ENCODE measurements at places on chromosomes 3 and 15.

GRCh38 chr3:84209474-84209873, 749.3 kb upstream of the CADM2 start:
- no peak for DNase-seq

DNA sequence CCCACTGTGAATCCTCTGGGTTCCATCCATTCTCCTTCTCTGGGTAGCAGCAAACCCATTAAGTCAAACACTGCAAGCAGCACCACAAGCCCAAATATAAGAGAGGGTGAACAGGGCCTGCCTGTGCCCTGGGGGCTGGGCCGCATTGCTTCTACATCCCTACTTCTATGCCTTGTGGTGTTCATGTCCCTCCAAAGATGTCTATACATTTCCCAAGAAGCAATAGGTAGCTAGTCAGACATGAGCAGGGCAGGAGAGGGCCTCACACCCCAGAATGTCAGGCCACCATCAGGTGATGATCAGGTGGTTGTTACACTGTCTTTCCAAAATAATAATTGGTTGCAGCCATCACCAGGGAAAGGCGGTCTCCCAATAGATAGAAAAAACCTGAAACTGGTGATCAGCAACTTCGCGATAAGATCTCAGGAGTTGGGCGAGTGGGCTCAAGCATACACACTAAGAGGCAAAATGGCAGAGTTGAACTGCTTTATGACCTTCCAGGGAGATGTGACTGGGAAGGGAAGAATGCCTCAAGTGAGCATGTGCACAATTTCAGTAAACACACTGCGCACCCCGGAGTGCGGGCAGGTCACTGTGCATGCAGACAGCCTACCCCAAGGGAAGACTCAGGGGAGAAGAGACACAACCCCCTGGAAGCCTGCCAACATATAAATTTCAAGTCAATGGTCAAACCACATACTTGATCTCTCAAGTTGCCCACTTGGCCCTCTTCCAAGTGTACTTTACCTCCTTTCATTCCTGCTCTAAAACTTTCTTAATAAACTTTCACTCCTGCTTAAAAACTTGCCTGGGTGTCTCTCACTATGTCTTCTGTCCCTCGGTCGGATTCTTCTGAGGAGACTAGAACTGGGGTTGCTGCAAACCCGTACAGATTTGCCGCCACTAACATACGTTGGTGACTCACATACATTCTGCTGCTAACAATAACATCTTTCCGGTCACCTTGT, 39.9 kb downstream of the KLF15 start:
- DNase-seq = peak; percentile 5

- DNase-seq = no peak
Observed at GRCh38 chr15:52104532-52105004, 8.0 kb downstream of the BCL2L10 start.

GRCh38 chr3:23055733-23056376, 147.3 kb upstream of the UBE2E2 start:
- DNase-seq = no peak

GRCh38 chr15:67495585-67495984, 25.3 kb upstream of the C15orf61 start:
- no peak for DNase-seq

DNA sequence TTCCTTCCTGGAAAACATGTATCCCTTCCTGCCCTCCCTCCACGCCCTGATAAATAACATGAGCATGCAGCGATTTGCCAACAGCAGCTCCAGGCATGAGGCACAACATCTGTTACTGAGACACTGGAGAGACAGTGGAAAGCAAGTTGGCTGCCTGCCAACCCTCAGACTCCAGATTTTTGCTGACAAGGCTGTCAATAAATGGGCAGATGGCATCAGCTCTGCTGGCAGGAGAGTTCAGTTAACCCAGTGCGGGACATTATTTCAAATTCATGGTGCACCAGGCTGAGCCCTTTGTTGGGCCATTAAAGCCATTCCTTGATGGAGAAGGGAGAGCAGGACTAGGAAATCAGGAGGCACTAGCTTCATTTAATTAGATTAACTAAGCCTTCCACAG, 293.3 kb downstream of the MEX3B start:
- DNase-seq = peak; percentile 88
